ENCODE measurements at places on chromosomes 1 and 21.

DNA sequence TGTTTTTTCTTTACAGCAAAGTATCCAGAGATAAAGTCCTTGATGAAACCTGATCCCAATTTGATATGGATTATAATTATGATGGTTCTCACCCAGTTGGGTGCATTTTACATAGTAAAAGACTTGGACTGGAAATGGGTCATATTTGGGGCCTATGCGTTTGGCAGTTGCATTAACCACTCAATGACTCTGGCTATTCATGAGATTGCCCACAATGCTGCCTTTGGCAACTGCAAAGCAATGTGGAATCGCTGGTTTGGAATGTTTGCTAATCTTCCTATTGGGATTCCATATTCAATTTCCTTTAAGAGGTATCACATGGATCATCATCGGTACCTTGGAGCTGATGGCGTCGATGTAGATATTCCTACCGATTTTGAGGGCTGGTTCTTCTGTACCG lies 6.5 kb downstream of the DEGS1 start:
- DNase-seq = no peak

DNA sequence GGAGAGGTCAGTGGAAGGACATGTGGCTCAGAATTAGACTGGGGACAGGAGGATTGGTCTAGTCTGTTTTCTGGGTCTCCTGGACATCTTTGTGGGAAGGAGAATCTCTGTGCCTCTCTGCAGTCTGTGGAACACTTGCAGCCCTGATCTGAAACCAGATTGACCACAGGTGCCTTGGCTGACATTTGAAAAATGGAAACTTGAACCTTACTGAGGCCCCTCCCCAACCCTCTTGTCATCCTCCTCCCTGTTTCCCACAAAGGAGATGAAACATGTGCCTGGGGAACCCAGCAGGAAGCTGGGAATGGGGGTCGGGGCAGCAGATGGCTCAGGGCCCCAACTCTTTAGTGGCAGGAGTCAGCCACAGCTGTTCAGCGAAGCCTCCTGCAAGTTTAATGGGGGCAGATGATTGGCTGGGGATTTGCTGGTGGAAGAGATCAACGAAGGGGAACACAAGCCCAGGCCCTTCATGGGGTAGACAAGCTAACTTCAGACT lies 18.1 kb downstream of the VASH2 start:
- no peak for DNase-seq

DNA sequence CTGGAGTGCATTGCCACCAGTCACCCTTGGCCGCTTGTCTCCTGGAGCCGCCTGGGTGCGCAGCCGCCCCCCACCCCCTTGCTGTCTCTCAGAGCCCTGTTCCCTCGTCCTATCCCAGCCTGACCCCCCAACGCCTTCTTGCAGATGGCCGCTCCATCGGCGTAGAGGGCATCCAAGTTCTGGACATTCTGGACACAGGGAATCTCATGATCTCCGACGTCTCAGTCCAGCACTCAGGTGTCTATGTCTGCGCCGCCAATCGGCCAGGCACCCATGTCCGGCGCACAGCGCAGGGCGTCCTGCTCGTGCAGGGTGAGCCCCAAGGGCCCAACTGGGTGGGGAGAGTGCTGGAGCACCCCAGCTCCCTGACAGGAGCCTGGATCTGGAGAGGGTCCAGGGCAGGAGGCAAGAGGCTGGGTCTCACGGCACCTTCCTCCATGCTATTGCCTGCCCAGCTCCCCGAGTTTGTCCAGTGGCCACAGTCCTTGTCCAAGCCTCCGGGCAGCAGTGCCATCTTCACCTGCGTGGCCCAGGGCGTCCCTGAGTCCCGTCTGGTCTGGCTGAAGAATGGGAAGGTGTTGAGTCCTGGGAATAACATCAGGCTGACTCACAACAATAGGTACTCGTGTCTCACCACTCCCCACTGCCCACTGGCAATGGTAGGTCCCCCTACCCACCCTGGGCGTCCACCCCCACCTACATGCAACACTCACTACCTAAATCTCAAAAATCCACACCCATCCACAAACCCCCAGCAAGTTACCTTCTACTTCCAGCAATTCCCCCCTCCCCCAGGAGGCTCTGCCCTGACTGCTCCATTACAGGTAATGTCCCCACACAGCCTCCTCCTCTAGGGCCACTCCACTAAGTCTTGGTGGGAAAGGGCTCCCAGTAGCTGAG lies 24.6 kb downstream of the SLC27A3 start:
- no peak for DNase-seq

DNA sequence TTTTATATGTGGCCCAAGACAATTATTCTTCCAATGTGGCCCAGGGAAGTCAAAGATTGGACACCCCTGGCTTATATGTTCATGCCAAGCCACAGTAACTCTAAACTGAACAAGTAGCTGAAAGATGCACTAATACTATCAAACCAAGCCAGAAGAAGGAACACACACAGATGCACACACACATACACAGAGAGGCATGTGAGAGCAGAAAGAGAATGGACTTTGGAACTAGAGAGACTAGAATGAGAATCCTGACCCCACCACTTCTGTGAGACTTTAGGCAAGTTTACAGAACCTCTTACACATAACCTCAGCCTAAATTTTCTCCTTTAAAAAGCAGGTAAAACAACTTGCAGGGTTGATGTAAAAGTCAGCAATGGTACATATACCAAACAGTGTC lies 11.2 kb upstream of the TMEM81 start:
- DNase-seq = no peak

DNA sequence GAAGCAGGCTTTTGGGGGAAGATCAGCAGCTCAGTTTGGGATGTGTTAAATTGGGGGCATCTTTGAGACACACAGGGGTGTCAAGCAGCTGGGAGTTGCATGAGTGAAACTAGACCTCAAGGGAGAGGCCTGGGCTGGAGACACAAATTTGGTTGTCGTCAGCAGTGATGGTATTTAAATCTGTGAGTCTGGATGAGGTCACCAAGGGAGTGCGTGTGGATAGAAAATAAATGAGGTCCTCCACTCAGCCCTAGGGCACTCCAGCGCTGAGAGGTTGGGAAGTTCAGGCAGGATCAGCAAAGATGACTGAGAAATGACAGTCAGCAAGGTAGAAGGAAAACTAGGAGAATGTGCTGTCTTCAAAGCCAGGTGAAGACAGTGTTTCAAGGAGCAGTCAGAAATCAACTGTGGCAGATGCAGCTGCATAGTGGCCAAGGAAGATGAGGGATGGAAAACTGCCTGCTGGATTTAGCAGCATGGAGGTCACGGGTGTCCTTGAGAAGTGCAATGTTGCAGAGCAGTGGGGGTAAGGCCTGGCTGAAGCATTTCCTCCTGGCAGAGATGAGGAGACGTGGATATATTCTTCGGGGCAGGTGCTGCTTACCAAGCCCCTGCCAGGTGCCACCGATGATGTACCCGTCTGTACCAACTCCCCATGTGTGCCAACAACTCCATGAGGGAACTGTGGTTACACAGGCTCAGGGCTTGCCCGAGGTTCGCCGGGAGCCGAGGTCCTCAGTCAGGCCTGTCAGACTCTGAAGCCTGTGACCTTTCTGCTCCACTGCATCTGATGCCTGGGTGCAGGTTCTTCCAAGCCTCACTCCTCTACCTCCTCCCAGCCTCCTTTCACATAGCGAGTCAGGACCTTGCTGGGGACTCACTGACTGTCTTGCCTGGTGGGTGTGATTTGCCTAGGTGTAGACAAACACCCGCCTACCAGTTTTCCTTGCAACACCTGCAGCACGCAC lies 11.3 kb downstream of the MAP7D1 start:
- DNase-seq = no peak

DNA sequence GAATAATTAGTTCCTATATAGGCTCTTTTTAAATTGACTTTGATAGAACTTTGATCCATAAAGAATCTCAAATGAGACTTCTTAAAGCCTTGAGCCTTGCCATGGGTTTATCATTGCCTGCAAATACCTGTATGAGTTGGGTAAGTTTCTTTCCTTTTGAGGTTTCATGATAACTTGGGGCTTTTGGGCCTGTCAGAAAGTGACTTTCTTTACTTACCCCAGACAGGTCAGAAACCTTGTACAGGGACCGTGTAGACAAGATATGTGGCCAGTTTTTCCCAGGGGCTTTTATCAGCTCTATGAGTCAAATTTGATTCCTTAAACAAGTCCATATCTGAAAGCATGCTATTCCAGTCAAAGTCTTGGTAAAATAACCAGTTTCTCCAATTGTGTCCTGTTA lies 17.3 kb downstream of the KCTD3 start:
- DNase-seq = no peak

DNA sequence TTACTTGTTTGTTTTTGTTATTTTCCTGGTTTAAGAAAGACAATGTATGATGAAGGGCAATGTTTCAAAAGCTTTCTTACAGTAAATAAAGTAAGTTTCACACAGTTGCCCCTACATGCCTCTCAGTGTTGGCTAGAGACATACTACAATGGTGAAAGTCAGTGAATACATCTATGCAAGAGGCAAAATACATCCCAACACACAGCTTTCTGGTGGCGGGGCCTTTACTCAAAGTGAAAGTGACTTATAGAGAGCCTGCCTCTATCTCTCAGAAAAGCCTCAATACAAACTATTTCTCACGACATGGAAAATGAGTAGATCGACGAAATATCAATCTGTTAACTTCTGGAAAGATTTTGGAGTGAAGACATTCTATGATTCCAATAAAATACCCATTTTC lies 122.3 kb downstream of the SLC30A10 start:
- DNase-seq = no peak

DNA sequence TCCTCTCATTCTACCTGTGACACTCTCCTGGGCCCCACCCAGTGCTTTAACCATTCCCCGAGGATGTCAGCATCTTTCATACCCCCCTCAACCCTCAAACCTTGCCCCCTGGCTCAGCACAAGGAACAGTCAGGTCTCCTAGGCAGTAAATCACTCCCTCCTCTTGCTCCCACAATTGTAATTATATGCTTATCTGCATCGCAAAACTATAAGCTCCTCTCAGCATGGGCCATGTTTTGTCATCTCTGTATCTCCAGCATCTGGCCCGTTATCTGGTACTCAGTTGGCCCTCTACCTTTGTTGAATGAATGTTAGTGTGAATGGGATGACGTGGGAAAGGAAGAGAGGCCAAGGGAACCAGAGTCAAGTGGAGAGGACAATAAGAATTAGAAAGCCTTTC lies 2.8 kb upstream of the ELOVL1 start:
- no peak for DNase-seq

GRCh38 chr21:36923270-36923669 lies 43.2 kb downstream of the HLCS start:
- no peak for DNase-seq

GRCh38 chr1:29370067-29370466 lies 133.7 kb downstream of the PTPRU start:
- no peak for DNase-seq

DNA sequence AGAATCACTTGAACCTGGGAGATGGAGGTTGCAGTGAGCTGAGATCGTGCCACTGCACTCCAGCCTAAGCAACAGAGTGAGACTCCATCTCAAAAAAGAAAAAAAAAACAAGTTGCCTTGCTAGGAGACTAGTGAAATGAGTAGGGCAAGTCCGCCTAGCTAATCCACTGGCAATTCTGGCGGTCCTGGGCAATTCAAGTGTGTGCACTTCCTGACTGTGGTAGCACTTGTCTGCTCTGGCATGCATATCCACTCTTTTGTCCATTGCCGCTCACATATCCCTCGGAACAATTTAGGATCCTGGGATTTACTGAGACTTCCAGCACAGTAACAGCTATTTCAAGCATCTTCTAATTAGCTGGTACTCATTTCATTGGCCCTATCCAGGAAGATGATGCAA lies 426.3 kb upstream of the ADGRL2 start:
- DNase-seq = no peak

DNA sequence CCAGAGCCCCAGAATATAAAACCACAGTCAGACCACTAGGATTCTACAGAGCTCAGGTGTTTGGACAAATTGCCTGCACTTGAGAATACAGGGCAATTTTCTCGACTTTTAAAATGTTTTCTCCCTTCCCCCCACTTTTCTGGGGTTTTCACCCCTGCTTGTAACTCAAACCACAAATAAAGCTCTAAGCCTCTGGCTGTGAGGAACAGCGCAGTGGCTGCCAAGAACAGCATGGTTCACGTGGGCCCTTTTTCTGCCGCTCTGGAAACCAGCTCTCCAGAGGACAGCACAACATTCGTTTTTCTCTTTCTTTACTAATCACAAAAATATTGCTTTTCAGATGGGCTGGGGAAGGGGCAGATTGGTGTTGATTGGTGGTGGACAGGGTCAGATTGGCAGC lies 102.2 kb upstream of the JUN start:
- no peak for DNase-seq

GRCh38 chr1:211829343-211830054 lies 1.1 kb downstream of the LPGAT1 start:
- no peak for DNase-seq

DNA sequence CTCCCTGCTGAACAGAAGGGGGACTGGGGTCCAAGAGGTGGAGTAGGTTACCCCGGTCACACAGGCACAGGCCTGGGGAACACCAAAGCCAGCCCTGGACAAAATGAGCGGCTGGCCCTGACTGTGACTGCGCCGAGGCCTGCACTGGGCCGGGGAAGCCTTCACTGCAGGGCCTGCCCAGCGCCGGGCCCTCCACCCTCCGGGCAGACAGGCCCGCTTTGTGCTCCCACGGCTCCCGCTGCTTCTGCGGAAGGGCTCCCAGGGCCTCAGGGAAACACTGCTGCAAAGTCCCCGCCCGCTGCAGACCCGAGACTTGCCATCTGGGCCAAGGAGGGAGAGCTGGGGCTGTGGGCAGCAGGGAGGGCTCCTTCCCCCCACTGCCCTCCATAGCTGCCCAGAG lies 35.3 kb downstream of the MEGF6 start:
- DNase-seq = no peak

GRCh38 chr1:237219751-237220642 lies 178.0 kb downstream of the RYR2 start:
- no peak for DNase-seq

DNA sequence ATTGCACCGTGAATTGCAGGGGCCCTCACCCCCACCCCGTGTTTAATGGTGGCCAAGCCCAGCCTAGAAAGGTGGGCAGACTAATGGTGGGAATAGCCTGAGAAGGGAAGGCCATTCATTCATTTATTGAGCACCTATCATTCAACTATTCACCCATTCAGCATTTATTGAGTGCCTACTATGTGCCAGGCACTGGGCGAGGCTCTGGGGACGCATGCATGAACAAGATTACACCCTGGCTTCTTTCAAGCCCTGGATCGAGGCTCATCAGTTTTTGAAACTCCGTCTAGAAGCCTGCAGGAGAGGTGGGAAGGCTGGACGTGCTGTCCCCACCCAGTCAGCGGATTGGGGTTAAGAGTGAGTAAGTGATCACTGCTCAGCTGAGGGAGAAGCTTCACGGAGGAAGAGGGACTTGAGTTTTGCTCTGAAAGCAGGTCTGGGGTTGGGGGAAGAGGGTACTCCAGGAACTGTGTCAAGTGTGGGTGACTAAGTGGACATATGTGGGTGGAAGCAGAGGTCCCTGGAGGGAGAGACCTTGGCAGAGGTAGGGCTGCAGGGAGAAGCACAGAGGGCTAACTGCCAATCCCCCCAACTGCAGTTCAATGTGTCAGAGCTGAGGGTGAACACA lies 35.6 kb downstream of the MEF2D start:
- no peak for DNase-seq

DNA sequence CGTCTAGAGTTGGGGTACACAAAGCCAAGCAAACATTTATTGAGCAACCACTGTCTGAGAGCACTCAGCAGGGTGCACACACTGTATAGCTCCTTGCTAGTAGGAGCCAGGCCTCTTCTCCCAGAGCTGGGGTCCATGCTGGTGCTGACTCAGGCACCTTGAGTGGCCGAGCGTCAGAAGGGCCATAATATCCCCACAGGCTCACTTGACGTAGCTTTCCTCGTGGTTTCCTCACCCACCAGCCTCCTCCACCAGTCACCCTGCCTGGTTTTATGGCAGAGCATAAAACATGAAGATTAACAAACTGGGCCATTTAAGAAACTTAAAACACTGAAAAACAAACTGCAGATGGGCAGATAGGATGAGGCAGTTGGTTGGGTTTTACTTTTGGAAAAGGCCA lies 361.5 kb downstream of the HHAT start:
- no peak for DNase-seq

Data from SW 1271 (cell line).